ENCODE measurements at places on chromosomes 4 and X.
A peak's percentile ranks its signal among the peaks of the same experiment; 100 is the strongest.

- DNase-seq, result no peak
These were observed 1865.3 kb upstream of the AGA start for GRCh38 chr4:179307297-179308136.

GRCh38 chr4:89878611-89879010 is 16.0 kb upstream of the MMRN1 start:
- no peak for DNase-seq

DNA sequence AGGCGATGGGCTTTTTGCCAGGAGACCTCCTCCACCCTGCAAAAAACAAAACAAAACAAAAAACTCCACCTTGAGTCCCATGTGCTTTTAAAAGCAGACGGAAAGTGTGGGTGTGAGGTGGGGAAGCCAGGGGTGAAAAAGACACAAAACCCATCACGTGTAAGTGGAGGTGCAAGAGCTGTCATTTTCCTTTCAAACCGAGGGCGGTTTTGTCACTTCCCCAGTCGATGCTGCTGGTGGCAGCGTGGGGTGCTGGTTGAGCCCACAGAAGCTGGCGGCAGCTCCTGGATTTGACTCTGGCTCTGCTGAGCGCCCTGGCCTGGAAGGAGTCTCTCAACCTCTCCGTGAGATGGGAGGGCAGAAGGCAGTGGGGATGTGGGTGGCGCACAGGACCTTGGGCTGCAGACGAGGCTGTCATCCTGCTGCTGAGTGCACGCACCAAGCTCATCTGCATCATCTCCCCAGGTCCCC is 110.0 kb downstream of the PSAPL1 start:
- no peak for DNase-seq

DNA sequence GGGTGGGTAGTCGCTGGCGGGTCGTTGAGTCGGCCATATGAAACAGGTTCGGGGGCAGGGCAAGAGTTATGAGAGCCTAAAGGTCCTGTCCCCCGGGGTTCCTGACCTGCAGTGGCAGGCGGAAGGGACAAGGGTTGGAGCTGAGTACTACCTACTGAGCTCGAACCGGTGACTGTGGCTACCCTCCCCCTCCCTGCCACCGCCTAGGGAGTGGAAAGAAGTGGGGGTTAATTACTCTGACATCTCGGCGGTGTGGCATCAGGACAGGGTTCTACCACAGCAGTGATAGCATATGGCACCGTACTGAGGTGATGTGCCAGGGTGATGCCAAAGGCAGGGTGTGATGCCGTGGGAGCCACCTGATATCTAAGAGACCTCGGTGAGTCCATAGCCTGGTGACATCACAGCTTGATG is 307 bp downstream of the ATG4A start:
- DNase-seq, result no peak

GRCh38 chr4:18113710-18114331 is 92.3 kb upstream of the LCORL start:
- DNase-seq, result no peak

DNA sequence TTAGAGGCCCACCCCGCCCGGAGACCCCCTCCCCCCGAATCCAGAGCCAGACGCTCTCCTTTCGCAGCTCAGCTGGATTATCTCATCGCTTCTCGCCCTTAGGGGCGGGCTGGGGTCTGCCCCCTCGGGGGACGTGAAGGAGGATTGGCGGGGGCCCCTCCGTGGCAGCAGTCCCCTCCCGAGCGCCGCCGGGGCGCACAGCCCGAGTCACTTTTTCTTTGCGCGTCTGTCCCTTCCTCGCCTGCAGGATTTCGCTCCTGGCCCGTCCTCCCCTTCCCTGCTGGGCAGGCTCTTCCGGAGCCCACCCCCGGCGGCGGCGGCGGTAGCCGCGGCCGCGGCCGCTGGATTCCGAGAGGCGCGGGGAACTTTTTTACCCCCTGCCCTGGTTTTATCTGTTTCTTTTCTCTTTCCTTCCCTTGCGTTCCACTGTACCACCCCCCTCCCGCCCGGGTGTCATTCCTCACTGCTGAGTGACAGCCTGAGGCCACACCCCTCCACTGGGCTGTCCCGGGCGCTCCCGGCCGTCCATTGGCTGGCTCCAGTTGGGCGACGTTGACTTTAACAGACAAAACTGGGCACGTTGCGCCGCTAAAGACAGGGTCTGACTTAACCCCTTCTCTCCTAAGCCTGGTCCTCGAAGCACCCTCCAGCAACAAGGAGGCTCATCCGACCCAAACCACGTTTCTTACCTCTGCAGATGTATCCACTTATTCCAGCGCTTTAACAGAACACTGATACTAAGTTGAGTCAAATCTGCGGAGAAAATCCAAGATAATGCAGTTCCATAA is 492 bp upstream of the NKX3-2 start:
- peak; percentile 12 for DNase-seq

GRCh38 chrX:103483720-103484119 is 35.6 kb downstream of the RAB40A start:
- DNase-seq, result no peak

GRCh38 chr4:158870626-158871334 is 102.0 kb downstream of the FNIP2 start:
- no peak for DNase-seq

- no peak for DNase-seq
These were observed 25.0 kb downstream of the TACC3 start for GRCh38 chr4:1746265-1746691.

DNA sequence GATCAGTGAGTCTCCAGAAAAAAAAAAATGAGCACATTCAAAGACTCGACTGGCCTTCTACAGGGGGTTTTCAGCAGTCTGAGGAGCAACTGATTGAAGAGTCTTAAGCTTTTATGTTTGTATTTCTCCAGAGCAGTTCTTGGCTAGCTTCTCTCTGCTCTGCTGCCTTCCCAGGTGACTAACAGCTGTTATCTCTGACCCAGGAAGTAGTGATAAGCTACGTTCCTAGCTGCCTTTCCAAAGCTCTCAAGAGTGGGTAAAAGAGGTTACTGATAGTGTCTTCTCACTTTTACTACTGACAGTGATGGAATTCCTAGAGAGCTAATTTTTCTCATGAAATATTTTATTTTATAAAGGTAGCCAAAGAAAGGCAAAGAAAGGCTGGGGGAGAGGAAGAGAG is 66.6 kb downstream of the ENOX2 start:
- DNase-seq, result no peak

- DNase-seq, result no peak
These were observed 35.6 kb downstream of the RASGEF1B start for GRCh38 chr4:81436096-81436495.

GRCh38 chr4:26397086-26397485 is 76.3 kb downstream of the RBPJ start:
- DNase-seq, result no peak
